M059J (cell line): ENCODE measurements at places on chromosomes 16 and 17. TPM values are rescaled to one million over a fixed set of nuclear protein-coding genes. Genes with fewer than 3 reads are reported as not detected.

- peak; percentile 96 for DNase-seq
Measured at GRCh38 chr17:6753006-6753445, 2.8 kb upstream of the XAF1 start.

DNA sequence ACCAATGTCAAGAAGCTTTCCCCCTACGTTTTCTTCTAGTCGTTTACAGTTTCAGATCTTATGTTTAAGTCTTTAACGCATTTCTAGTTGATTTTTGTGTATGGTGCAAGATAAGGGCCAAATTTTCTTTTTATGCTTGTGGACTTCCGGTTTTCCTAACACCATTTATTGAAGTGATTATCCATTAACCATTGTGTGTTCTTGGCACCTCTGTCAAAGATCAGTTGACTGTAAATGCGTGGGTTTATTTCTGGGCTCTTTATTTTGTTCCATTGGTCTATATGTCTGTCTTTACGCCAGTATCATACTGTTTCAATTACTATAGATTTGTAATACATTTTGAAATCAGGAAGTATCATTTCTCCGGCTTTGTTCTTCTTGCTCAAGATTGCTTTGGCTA is 49.5 kb downstream of the CEP112 start:
- DNase-seq: no peak

DNA sequence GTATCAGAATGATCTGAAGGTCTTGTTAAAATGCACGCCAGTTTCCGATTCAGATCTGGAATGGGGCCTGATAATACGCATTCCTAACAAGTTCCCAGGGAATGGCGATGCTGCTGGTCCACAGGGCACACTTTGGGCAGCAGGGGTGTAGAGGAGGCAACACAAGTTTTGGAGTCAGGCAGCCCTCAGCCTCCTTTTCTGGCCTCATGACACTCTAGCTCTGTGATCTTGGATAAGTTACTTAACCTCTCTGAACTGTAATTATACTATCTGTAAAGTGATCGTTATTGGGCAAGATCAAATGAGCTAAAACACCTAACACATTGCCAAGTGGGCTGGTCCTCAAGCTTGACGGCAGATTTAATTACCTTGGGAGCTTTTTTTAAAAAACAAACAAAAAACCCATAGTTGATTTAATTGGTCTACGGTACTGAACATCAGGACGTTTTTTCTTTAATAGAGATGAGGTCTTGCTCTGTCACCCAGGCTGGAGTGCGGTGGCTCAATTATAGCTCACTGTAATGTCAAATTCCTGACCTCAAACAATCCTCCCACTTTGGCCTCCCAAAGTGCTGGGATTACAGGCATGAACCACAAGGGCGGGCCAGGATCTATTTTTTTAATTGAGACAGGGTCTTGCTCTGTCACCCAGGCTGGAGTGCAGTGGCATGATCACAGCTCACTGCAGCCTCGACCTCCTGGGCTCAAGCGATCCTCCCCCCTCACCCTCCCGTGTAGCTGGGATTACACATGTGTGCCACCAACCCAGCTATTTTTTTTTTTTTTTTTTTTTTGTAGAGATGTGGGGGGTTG is 10.0 kb upstream of the MRPS23 start:
- DNase-seq: no peak

- no peak for DNase-seq
Measured at GRCh38 chr16:85400305-85401205, 212.6 kb upstream of the GSE1 start.

DNA sequence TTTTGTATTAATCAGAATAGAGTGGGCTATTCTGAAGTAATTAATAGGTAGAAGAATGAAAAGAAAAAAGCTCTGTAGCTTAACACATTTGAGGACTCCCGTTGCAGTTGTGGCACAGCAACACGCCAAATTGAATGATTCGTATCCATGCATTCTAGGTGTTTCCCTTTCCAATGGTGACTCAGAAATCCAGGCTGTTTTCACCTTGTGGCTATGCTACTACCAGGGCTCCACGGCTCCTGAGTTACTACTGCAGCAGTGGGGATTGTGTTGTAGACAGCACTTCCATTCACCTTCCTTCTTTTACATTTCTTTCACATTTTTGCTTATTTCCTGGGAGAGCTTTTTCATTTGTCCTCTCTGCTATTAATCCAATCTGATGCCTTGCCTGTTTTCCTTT is 1616.4 kb downstream of the CDH8 start:
- peak; percentile 21 for DNase-seq

GRCh38 chr17:76529224-76530094 is 8.1 kb downstream of the CYGB start:
- DNase-seq: peak; percentile 86

- DNase-seq: no peak
Measured at GRCh38 chr16:49504626-49505025, 131.0 kb downstream of the C16orf78 start.

- DNase-seq: peak; percentile 49
Measured at GRCh38 chr17:5545051-5545987, 39.0 kb downstream of the NLRP1 start.

DNA sequence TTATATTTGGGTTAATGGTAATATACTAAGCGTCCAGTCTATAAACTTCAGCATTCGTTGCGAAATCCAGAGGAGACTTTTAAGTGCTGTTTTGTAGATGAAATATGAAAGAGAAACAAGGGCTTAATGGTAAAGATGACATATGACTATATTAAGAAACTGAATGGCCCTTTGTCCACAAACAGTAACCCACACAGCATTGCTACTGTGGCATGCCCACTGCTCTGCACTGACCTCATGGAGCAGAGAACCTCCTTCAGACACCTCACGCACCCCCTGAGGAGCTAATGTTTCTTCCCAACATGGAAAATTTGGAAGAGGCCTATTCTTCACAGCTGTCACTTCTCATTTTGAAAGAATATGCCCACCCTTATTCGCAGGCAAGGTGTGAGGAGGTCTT is 26.7 kb downstream of the ASPA start:
- no peak for DNase-seq

DNA sequence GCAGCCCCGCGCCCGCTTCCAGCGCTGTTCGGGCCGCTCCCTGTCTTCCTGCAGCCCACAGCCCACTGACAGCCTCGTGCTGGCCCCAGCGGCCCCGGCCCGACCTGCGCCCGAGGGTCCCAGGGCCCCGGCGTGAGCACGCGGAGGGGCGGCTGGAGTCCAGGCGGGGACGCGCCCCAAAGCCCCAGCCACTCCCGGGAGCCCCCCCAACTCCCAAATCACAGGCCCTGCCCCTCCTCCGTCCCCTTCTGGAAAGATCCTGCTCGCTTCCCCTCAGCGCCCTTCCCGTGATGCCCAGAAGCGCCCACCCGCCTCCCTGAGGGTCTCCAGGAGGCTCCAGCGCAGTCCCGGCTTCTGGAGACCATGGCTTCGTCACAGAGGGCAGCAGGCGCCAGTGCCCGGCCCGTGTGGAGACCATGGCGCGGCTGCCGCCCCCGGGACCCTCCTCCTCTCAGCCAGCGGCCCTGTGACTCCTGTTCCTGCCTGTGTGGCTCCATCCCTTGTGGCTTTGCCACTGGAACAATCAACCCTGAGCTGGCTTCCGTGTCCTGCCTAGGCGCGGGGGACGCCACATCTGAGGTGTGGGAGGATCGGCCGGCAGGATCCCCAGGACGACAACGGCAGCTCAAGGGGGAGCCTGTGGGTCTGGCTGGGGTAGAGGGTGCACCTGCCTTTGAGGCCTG is 3.9 kb downstream of the UTS2R start:
- no peak for DNase-seq

GRCh38 chr16:85347213-85347591 is 234.9 kb upstream of the CIBAR2 start:
- no peak for DNase-seq

DNA sequence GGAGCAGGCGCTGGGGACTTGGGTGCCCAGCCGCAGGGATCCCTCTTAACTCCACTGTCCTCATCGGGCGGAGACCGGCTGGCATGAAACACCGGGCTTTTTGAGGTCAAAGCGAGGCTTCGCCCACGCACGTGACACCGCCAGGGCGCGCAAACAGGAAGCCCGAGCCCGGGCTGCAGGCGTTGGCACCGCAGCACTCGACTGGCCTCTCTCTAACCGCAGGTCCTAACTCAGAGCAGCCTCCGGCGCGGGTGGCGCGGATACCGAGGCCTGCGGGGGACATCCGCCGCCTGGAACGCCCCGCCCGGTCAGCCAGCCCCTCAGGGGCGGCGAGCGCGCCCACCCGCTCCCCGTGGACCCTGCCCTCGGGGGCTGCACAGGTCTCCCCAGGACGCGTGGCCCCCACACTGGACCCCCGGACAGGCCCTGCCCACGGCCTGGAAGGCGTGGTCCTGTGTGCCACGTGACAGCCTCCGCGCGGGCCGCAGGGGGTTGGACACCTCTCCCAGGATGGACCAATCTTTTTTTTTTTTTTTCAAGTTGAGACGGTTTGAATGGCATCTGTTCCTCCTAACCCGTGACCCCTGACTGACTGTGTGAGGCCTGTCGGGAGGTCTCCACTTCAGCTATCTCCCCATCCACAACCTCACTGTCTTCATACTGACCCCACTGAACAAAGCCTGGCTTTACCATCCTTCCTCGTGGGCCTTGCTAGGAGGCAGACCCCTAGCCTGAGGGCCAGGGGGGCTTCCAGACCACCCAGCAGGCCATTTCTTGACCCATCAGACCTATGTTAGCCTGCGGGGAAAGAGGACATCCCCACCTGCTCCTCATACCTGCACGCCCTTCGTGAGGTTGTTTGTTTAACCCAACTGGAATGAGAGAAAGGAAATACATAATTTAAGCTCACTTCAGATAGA is 8.4 kb upstream of the SLC47A2 start:
- DNase-seq: no peak

GRCh38 chr16:15682105-15682570 is 32.1 kb downstream of the NDE1 start:
- peak; percentile 84 for DNase-seq

- DNase-seq: peak; percentile 32
Measured at GRCh38 chr17:16283705-16284104, 66.7 kb downstream of the PIGL start.

GRCh38 chr17:60534613-60535157 is 8.6 kb upstream of the APPBP2 start:
- no peak for DNase-seq

GRCh38 chr16:19410435-19411171 is 7.1 kb upstream of the TMC5 start:
- DNase-seq: peak; percentile 32

DNA sequence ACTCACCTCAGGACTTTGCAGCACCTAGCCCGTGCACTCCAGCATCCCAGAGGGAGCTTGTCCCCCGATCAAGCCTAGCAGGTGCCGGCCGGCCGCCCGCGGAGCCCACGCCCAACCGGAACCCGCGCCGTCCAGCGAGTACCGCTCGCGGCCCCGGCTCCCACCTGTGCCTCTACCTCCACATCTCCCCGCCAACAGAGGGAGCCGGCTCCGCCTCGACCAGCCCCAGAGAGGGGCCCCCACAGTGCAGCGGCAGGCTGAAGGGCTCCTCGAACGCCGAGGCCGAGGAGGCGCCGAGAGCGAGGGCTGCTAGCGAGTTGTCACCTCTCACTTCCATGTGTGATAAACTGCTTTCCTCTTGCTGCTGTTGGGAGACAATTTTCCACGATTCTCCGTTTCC is 41.1 kb upstream of the DHRS7B start:
- no peak for DNase-seq

DNA sequence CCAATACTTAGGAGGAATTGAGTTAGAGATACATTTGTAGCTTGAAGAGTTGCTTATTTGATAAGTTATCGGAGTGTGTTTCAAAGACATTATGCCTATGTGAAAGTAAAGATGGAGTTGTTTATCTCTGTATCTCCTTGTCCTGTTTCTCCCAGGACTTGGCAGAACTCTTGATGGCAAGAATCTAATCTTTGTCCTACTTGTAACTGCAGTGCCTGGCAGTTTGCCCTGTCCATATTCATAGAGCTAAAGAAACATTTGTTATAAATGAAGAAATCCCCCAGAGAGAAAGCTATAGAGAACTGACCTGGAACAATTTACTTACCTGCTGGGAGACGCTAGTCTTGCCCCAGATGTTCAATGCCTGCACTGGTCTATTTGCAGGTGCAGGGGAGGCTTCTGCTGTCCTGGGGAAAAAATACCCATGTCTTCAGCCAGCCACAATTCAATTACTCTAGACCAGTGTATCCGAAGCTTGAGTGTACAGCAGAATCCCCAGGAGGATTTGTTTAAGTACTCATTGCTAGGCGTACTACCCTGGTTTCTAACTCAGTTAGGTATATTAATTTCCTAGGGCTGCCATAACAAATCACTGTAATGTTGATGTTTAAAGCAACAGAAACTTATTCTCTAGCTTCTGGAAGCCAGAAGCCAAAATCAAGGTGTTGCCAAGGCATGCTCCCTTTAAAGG is 410.0 kb upstream of the HSBP1 start:
- DNase-seq: no peak

GRCh38 chr17:79020631-79021301 is 3.2 kb upstream of the C1QTNF1 start:
- DNase-seq: peak; percentile 53

GRCh38 chr17:30378241-30378824 is 394 bp upstream of the CPD start:
- no peak for DNase-seq

GRCh38 chr16:67304020-67304419 is 22.5 kb downstream of the KCTD19 start:
- DNase-seq: peak; percentile 24

GRCh38 chr16:85213926-85214675 is 101.8 kb upstream of the CIBAR2 start:
- no peak for DNase-seq

GRCh38 chr17:28878981-28879380 is 18.6 kb downstream of the FLOT2 start:
- DNase-seq: peak; percentile 40

DNA sequence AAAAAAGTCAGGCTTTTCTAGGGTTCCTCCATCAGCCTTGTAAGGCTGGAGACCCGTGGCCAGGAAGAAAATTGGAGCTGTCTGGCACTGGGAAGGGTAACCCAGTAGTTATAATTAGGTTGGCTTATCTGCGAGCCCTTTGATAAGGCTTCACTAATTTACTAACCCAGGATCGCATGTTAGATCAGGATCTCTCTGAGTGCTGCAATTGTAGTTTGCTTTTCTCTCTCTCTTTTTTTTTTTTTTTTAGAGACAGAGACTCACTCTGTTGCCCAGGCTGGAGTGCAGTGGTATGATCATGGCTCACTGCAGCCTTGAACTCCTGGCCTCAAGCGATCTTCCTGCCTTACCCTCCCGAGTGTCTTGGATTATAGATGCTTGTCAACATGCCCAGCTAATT is 17.0 kb downstream of the ABCC1 start:
- DNase-seq: no peak

Gene OTOP2
- not detected in 2 replicates for total RNA-seq

Gene FOXN1
- total RNA-seq: not detected in 2 replicates

Gene ST6GALNAC2
- 2.1 and 5.9 TPM in 2 replicates for total RNA-seq

Gene WNT3
- total RNA-seq: 5.0 and 5.3 TPM in 2 replicates

Gene DCAKD
- total RNA-seq: 19.2 and 22.2 TPM in 2 replicates

Gene WDR45B
- total RNA-seq: 68.1 and 97.9 TPM in 2 replicates

Gene TUBB3
- total RNA-seq: 172 and 272 TPM in 2 replicates

Gene MRPS23
- 25.8 and 31.8 TPM in 2 replicates for total RNA-seq

Gene ABCA8
- not detected in 2 replicates for total RNA-seq
